ENCODE measurements at places on chromosomes 13 and 19.
A peak's percentile ranks its signal among the peaks of the same experiment; 100 is the strongest.

DNA sequence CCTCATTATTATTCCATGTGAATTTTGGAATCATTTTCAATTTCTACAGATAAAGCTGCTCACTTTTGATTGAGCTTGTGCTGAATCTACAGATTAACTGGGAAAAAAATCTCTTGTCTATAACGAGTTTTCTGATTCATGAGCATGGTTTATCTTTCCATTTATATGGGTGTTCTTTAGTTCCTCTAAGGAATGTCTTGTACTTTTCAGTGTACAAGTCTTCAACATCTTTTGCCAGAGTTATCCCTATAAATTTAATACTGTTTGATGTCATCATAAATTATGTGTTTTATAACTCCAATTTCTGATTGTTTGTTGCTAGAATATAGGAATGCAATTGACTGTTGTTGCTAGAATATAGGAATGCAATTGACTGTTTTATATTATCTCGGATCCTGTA lies 533.8 kb downstream of the OLFM4 start:
- DNase-seq, result no peak

DNA sequence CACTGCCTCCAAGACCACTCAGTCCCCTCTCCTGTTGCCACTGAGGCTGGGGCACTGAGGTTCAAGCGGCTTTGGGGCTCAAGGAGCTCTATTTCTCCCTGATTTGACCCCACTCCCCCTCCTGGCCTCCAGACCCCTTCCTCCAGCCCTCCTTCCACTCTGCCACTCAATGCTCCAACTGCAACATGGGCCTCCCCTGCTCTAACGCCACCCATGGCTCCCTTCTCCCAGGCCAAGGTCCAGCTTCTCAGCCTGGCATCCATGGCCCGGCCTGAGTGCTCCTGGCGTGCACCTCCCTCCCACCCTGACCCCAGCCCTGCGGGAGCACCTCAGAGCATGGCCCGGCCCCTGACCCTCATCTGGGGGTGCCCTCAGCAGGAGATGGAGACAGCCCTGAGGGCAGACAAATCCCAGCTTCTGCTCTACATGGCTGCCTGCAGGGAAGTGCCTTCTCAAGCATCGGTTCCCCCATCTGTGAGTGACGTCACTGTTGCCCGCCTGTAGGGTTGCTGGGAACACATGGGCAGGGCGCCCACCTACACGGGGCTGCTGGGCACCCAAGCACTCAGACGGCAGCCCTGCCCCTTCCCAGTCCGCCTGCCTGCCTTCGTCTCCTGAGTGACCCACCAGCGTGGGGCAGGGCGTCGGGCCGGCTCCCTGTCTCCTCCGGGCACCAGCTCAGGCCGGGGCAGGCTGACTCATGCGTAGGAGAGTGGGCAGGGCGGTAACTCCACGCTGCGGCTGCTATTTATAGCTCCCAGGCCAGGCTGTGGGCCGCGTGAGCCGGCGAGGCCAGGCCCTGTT lies 1.6 kb upstream of the DIRAS1 start:
- DNase-seq, result peak; percentile 79

DNA sequence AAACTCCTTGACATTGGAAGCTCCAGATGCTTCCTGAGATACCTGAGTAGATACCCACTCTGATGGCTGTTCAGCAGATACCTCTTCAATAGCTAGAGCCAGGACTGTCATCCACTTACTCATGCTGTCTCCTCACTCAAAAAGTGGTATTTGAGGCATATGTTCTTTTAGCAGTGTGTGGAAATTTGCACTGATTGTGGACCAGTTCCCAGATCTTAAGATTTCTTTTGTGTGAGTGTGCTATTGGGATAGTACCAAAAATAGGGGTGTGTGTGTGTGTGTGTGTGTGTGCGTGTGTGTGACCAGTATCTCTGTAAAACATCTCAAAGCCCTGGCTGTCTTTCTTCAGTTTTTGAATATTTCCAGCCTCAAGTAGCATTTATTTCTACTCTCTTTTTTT lies 108.3 kb downstream of the SLITRK5 start:
- DNase-seq, result no peak

DNA sequence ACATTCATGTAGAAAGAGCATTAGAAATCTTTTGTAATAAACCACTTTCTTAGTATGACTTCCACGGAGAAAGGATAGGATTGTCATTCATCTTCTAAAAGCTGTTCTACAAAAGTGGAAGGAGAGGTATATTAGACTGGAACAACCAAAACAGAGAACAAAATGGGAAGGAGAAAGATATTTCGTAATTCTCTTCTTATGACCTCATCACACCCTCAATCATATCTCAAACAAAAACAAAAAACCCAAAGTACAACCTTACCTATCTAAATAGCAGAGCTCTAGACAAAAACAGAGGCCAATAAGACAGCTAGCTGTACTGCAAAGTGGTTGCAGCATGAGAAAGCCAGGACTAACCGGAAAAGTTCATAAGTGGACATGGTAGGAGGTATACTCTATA lies 46.3 kb downstream of the DACH1 start:
- peak; percentile 63 for DNase-seq

- no peak for DNase-seq
These were observed 2127.1 kb upstream of the PCDH20 start for GRCh38 chr13:63542770-63543169.

GRCh38 chr19:46975925-46976782 lies 43.5 kb upstream of the NPAS1 start:
- DNase-seq, result no peak

GRCh38 chr13:26525528-26525927 lies 32.0 kb upstream of the WASF3 start:
- no peak for DNase-seq

DNA sequence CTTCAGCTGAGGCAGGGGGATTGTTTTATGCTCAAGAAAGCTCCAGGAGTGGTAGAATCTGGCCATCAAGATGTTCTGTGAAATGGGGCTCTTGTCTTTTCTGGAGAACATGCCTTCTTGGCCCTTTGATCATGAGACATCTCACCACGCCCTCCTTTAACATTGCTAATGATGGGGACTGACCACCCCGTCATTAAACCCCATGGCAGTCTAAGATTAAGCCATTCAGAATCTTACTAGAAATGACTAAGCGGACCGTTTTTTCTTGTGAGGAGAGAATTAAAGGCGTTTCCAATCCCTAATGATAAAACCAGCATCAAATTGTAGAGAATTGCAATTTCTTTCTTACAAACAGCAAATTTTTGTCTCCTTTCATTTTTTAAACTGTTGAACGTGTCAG lies 89.4 kb downstream of the COL4A2 start:
- no peak for DNase-seq

DNA sequence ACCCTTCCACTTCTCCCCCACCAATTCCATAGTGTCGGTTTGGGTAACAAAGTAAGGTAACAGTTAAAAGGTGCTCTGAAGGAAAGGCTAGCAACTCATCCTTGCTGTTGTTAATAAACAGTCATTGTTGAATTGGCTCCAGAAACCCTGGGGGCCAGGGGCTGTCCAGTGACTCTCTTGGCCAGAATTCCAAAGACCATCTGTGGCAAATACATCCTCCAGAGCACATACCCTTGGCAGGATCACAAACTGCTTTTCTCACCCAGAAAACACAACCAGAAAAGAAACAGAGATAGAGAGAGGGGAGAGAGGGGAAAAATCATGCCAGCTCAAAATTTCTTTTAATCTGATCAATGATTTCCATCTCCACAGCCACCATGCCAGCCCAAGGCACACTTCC lies 22.1 kb downstream of the CACNA1A start:
- no peak for DNase-seq

DNA sequence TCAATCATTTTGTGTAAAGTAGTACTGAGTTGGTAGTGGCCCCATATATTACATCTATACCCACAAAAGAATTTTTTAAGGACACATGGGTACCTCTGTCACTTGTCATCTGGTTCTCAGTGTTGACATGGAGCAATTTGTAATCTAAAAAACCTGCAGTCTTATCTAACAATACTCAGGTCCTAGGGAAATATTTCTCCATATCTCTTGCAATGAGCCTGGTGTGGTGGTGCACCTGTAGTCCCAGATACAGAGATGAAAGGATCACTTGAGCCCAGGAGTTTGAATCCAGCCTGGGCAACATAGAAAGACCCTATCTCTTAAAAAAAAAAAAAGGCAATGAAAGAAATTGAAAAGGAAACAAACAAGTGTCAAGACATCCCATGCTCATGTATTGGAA lies 70.7 kb upstream of the ZNF30 start:
- DNase-seq, result no peak

- peak; percentile 44 for DNase-seq
These were observed 38.0 kb upstream of the C13orf42 start for GRCh38 chr13:51148952-51149573.

DNA sequence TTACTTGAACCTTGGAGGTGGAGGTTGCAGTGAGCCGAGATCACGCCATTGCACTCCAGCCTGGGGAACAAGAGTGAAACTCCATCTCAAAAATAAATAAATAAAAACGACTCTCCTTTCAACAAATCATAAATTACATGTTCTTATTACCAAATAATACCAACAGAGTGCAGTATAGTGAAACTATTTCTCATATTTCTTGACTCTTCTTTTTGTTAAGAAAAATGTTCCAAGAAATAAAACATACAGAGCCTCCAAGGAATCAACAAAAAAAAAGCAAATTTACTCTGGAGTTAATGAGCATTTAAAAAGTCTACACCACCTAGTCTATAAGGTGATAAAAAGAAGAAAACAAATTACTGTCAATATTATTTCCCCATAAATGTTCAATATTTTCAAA lies 188.8 kb downstream of the KLF12 start:
- no peak for DNase-seq

Data from NB4 (cell line).